ENCODE measurements at places on chromosomes 7 and 10. TPM values are rescaled to one million over a fixed set of nuclear protein-coding genes. Genes with fewer than 3 reads are reported as not detected.

The MRPS17 gene
- 9.8 TPM for total RNA-seq

The ZNF804B gene
- not detected for total RNA-seq

The PAX2 gene
- total RNA-seq = not detected

The TFPI2 gene
- 998 TPM for total RNA-seq

The CALML3 gene
- total RNA-seq = not detected

The NFKB2 gene
- 58.6 TPM for total RNA-seq

The PON2 gene
- total RNA-seq = 68.2 TPM

The RHBDD2 gene
- total RNA-seq = 53.4 TPM

The SUV39H2 gene
- 16.3 TPM for total RNA-seq

The CYP3A7 gene
- total RNA-seq = not detected

The FXYD4 gene
- total RNA-seq = 0.50 TPM

The NDUFA5 gene
- total RNA-seq = 100 TPM

The SH2D4B gene
- total RNA-seq = not detected

The SORBS1 gene
- 0.43 TPM for total RNA-seq

The NYAP1 gene
- total RNA-seq = 1.2 TPM

The GDF10 gene
- not detected for total RNA-seq

The TAS2R3 gene
- 0.78 TPM for total RNA-seq

The AHR gene
- total RNA-seq = 117 TPM

The GNG11 gene
- total RNA-seq = 66.1 TPM

The SFRP4 gene
- total RNA-seq = 0.09 TPM

The MYO1G gene
- total RNA-seq = not detected

The RET gene
- total RNA-seq = 0.02 TPM

The PRXL2A gene
- total RNA-seq = 26.9 TPM

The RHOBTB1 gene
- total RNA-seq = 16.5 TPM

The PDZD7 gene
- 0.52 TPM for total RNA-seq

The SDK1 gene
- 1.1 TPM for total RNA-seq

The GSTK1 gene
- total RNA-seq = 117 TPM

The OPN4 gene
- not detected for total RNA-seq

The C10orf53 gene
- total RNA-seq = not detected

The CHST12 gene
- total RNA-seq = 2.4 TPM

The STEAP1 gene
- total RNA-seq = 3.8 TPM

The SYT15 gene
- total RNA-seq = 0.17 TPM

The KAZALD1 gene
- 36.1 TPM for total RNA-seq

The PDZD8 gene
- total RNA-seq = 38.6 TPM

The BMPR1A gene
- 28.6 TPM for total RNA-seq

The ADAM8 gene
- 2.5 TPM for total RNA-seq

The ZNF239 gene
- 11.5 TPM for total RNA-seq

The ADK gene
- total RNA-seq = 50.2 TPM

The NUTM2A gene
- total RNA-seq = 0.26 TPM

The TCERG1L gene
- total RNA-seq = 0.27 TPM

The NPC1L1 gene
- total RNA-seq = 0.09 TPM

The SPDYE9 gene
- total RNA-seq = 0.54 TPM

The STAG3 gene
- total RNA-seq = not detected

The HOXA1 gene
- total RNA-seq = not detected

The PNLIPRP1 gene
- total RNA-seq = not detected

The PRRT4 gene
- total RNA-seq = 0.38 TPM

The OR6V1 gene
- total RNA-seq = not detected

The SPDYE2 gene
- not detected for total RNA-seq

The NOS3 gene
- 0.30 TPM for total RNA-seq

The ABCB1 gene
- total RNA-seq = 4.5 TPM

The CPA1 gene
- not detected for total RNA-seq

The MRPL43 gene
- 72.4 TPM for total RNA-seq

The KCNMA1 gene
- 0.54 TPM for total RNA-seq

The PLCE1 gene
- total RNA-seq = 0.32 TPM

The CLRN3 gene
- total RNA-seq = not detected

The CCZ1 gene
- total RNA-seq = 80.0 TPM

The IKZF1 gene
- total RNA-seq = not detected
